Stimulated activated naive B cell treated with anti-CD40 and anti-IgM and Interleukin-4, amounts not matched to agents 10 μg/mL and 1 μg/mL and 100 μg/mL, for 72 hours (primary cell): ENCODE measurements at places on chromosomes 1 and 21.

GRCh38 chr1:107195476-107195875 lies 54.6 kb downstream of the NTNG1 start:
- DNase-seq = no peak

DNA sequence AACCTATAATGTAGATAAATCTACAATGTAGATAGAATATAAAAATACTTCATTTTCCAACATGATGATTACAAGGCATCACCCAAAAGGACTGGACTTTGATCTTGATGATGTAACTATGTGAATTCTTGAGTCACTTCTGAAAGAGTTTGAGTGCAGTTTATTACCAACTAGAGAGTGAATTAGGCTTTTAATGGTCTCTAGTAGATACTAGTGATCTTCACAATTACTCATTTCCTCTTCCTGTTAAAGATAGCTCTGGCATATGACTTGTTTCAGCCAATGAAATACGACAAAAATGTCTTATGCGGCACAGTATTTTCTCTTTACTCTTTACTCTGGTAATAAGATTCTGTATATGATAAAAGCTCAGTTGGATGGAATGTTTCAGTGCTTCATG lies 1588.1 kb upstream of the B3GALT2 start:
- no peak for DNase-seq

- DNase-seq = no peak
Observed at GRCh38 chr1:215636258-215636965, 69.3 kb downstream of the KCTD3 start.

GRCh38 chr1:31658721-31659120 lies 14.0 kb upstream of the PEF1 start:
- DNase-seq = no peak

GRCh38 chr1:31203215-31203614 lies 36.5 kb downstream of the NKAIN1 start:
- no peak for DNase-seq

DNA sequence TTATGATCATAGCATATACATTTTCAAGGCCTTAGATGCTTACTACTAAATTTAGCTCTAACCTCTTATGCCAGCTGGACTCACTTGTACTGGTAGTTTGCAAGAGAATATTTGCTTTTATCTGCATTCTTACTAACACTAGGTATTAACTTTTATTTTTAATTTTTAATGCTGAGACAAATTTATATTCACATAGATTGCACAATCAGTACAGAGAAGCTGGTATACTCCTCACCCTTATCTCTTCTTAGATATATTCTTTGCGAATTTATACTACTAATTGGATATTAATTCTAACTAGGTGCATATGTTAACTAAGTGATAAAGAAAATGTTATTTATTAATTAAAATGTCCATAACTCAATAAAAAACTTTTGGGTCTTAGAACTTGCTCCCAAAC lies 561.8 kb upstream of the PRMT6 start:
- no peak for DNase-seq

DNA sequence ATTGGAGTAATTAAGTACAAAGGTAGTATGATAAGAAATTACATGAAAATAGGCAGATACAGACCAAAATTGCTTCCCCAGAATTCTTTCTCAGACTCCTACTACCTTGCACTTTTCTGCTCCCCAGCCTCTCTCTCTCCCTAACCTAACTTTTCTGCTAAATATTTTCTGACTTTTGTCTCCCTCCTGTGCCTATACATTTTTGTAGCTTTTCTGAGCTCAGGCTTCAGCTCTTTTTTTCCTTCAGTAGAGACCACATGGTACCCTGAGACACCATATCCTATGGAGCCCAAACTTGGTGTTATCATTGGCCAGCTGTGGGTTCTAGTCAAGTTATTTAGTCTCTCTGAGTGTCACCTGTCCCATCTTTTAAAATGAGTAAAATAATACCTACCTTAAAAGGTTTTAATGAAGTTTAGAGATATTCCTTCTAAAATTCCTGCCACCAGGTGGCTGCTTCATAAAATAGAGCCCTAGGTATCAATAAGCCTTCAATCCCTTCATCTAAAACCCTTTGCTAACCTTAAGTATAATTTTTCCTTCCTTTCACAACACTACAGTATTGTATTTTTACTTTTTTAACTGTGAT lies 237.6 kb upstream of the DUSP10 start:
- no peak for DNase-seq

DNA sequence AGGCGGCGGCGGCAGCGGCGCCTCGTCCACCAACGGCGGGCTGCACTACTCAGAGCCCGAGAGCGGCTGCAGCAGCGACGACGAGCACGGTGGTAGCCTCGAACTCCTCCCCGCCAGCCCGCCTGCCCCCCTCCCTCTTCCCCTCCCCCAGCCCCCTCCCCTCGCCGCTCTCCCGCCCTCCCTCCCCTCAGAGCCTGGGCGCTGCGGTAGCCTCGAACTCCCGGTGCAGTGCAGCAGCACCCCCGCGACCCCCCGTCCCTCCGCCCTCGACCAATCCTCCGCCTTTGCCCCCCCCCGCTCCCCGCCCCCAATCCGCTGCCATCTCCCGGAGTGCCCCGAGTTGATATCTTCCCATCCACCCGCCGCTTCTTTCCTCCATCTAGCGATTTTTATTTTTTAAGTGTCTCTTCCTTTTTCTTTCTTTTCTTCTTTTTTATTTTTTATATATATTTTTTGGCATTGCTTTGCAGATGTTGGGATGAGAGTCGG lies 516 bp downstream of the RCOR3 start:
- DNase-seq = no peak

DNA sequence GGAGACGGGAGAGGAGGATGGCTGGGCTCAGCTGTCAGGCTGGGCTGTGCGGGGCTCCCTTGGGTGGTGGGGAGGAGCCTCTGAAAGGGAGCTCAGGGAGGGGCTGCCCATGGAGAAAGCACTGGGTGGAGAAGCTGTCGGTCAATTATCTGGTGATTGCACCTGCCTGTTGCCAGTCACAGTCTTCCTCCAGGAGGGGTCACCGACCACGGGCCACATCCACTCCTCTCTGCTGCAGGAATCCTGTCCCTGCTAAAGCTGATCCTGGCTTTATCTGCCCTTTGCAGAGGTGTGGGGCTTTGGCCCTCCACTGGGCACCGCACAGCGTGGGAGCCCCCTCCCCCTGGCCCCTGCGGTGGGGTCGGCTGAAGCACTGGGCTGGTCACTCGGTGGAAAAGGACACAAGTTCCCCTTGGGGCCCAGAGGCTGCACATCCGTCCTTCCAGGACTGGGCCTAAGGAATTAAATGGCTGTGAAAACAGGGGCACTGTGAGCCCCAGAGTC lies 21.8 kb upstream of the COL18A1 start:
- no peak for DNase-seq

GRCh38 chr21:29187944-29188343 lies 57.5 kb downstream of the MAP3K7CL start:
- no peak for DNase-seq

DNA sequence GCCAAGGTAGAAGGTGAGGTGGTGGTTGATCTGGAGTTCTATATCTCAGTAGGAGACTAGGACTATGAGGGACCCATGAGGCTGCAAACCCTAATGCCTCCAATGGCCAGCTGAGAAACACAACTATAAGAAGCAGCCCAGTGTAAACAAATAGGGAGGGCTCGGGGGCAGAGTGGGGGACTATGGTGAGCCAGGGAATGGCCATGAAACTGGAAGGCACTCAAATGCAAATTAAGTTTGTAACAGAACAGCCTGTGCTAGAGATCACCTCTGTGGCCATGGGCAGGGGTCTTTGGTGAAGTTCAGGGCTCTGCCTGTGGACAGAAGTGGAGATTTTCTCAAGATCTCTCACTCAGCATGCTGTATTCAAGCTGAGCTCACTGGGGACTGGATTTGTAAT lies 187.1 kb downstream of the GRIK3 start:
- DNase-seq = no peak

DNA sequence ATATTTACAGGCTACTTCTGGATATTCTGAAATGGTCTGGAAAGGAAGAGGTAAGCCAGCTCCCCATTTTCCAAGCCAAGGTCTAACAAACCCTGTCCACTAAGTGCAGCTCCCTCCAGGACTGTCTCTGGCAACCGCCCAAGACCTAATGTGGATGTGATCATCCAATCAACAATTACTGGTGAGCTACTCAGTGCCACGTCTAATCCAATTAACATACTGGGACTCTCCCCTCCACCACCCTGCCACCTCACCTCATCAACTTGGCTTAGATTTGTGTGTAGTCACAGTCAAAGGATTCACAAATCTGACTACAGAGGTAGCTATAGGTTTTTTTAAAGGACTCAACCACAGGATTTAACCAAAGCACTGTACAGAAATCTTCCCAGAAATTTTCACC lies 25.4 kb upstream of the S100A7 start:
- no peak for DNase-seq

- no peak for DNase-seq
Observed at GRCh38 chr21:29335720-29336119, 37.0 kb downstream of the BACH1 start.

DNA sequence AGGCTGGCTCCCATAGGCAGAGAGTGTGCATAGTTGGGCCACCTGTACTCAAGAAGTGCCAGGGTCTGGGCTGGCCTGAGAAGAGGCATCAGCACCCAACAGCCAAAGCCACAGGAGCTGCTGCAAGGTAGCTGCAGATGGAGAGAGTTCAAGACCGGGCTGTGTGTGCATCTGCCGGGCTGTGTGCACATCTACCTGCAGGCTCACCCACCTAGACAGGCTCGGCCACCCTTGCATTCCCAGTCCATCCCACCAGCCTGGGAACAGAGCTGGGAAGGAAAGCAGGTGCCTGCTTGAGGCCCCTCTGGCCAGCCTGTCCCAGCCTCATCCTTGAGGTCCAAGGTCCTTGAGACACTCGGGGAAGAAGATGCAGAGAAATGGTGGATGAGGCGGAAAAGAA lies 194.4 kb upstream of the AJAP1 start:
- DNase-seq = no peak

- DNase-seq = no peak
Observed at GRCh38 chr1:167720965-167721616, 691 bp upstream of the MPZL1 start.

- DNase-seq = no peak
Observed at GRCh38 chr21:38979271-38980121, 173.8 kb downstream of the ETS2 start.

DNA sequence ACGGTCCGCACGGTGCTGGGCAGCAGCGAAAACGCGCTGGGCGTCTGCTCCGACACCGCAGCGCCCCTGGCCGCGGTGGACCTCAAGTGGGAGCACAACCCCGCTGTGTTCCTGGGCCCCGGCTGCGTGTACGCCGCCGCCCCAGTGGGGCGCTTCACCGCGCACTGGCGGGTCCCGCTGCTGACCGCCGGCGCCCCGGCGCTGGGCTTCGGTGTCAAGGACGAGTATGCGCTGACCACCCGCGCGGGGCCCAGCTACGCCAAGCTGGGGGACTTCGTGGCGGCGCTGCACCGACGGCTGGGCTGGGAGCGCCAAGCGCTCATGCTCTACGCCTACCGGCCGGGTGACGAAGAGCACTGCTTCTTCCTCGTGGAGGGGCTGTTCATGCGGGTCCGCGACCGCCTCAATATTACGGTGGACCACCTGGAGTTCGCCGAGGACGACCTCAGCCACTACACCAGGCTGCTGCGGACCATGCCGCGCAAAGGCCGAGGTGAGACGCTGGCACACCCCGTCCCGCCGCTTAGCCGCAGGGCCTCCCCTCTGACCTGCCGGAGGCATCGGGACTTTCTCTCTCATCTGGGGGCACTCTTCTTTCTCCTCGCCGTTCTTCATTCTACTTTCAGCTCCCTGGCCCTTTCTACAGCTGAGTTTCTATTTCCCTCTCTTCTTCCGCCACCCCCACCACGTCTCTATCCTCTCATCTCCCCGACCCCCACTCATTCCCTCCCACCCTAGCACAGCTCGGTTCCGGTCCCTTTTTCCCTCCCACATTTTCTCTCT lies 1.0 kb downstream of the NPR1 start:
- no peak for DNase-seq

- no peak for DNase-seq
Observed at GRCh38 chr1:232029315-232029714, 402.7 kb downstream of the DISC1 start.

DNA sequence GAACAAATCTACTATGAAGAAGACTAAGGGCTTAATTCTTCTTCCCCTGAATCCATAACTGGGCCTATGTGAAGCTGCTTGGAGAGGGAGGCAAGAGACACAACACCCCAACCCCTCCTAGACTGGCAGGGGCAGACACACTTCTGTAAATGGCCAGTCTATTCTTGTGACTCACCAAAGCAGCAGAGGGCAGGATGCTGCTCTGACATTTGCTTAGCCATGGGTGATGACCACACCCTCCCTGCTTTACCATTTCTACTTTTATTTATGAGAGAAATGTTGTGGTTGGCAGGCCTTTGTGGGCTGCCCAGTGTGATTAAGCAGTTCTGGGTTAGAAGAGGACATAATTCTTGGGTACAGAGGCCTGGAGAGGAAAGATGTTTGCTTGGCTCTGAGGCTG lies 189.8 kb upstream of the DPYD start:
- DNase-seq = no peak

- DNase-seq = peak; percentile 19
Observed at GRCh38 chr1:6148497-6149241, 31.5 kb downstream of the CHD5 start.
